ENCODE measurements at places on chromosomes 5 and 9.

- DNase-seq, result peak; percentile 86
Measured at GRCh38 chr9:129483415-129484351, 137.2 kb downstream of the C9orf50 start.

DNA sequence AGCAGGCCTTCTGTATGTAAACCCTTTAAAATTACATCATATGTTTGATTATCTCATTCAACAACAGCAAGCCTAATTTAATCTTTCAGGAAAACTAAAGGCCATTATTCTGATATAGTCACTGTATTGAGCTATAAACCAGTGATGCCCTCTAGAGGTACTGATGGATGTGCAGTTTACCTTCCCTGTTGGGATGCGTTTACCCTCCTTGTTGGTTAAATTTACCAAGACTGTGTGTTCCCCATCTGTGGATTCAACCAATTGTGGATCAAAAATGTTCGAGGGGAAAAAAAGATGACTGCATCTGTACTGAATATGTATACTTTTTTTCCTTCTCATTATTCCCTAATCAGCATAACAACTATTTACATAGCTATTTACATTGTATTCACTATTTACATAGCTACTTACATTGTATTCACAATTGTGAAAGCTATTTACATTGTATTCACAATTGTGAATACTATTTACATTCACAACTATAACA lies 3.7 kb upstream of the BAAT start:
- peak; percentile 37 for DNase-seq

DNA sequence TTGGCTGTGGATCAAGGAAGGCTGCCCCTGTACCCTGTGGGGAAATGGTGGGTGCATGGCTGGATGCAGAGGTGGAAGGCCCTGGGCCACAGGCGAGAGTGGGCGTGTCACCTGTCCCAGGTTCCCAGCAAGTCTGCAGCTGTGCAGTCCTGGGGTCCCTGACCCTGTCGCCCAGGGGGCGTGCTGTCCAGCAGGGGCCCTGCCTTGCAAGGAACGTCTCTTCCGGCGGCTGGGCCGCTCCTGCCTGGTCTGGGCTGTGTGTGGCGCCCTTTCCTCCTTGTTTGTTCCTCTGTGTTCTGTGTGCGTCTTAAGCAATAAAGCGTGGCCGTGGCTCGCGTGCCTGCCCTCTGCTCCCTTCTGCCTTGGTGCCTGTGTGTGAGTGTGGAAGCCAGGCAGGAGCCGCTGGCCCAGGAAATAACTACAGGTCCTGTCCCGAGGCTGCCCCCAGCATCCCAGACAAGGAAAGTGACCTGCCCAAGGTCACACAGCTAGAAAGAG lies 8.4 kb downstream of the SLC2A6 start:
- DNase-seq, result no peak

- no peak for DNase-seq
Measured at GRCh38 chr5:117118499-117118898, 543.9 kb upstream of the SEMA6A start.

DNA sequence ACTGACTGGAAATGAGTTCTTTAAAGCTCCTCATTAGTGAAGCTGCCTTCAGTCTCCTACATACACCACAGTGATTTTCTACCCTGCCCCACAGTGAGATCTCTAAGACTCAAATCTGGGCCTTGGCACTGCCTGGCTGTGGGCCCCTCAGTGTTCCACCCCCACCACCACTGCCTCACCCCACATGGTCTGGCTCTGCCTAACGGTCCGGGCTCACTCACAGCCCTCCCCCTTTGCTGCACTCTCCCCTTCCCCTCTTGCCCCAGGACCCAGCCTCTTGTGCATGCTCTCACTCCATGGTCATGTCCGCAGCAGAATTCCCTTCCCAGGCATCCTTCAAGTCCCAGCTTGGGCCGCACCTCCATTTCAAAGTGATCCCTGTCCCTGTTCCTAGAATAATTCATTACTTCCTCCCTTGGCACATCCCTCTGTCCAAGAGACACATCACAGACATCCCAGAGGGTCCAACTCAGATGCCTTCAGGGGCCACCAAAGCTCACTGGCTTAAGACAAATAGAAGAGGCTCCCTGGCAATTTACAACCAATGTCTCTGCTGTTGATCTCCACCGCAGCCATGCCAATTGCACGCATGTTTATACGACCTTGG lies 56.7 kb downstream of the HRH2 start:
- DNase-seq, result no peak

GRCh38 chr9:128927731-128928411 lies 7.1 kb downstream of the PHYHD1 start:
- DNase-seq, result peak; percentile 70

DNA sequence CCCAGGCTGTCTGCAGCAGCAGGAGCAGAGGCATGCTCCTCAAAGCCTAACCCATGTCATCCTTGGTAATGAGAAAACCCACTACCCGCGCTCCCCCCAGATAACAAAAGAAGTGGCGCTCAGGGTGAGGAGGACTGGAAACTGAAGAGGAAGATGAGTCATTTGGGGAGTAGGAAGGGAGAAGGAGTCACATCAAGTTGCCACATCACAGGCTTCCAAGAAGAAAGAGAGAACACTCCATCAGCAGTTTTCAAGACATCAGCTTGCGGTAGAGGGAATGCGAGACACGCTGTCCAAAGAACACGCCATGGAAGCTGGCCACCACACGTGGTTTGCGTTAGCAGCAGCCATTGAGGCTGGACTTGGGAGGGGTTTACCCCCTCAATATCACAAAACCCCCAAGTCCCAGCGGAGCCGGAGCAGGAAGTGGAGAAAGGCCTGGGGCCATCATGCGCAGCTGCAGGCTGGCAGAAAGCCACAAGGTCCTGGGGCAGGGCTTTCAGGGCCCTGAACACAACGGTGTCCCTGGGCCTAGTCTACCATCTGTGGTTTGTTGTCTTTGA lies 41.5 kb downstream of the SH3PXD2B start:
- DNase-seq, result no peak

DNA sequence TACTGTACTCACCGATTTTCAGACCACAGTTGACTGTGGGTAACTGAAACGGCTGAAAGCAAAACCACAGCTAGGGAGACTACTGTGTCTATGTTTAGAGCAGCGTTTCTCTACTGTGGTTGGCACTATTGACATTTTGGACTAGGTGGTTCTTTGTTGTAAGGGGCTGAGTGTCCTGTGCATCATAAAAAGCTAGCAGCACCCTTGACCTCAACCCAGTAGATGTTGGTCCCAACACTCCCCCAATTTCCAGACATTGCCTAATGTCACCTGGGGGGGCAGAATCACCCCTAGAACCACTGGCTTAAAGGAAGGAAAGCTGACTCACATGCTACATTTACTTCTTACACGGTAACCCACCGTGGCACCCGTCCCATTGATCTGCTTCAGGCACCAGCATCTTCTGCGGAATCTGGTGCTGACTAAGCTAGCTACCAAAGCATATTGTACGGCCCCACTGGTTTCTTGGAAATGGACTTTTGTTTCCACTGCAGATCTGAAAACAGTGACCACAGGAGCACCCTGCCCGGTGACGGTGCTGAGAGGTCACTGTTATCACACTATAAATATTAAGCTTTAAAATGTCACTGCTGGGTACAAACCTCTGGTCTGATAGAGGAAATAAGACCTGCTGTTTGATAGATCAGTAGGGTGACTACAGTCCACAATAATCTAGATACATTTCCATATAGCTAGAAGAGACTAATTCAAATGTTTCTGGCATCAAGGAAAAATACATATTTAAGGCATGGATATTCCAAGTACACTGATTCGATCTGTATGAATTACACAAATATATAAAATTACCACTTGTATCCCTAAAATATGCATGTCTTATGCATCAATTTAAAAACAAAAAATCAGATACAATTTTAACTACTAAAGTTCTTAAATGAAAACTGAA lies 151.4 kb downstream of the HSD17B3 start:
- DNase-seq, result no peak

GRCh38 chr5:76579166-76579937 lies 43.9 kb downstream of the F2RL2 start:
- DNase-seq, result no peak

- no peak for DNase-seq
Measured at GRCh38 chr9:8628791-8629190, 829.2 kb upstream of the DMAC1 start.

All from cerebellar cortex (tissue), 1 donor.